ENCODE measurements at places on chromosomes 3 and 15. TPM values are rescaled to one million over a fixed set of nuclear protein-coding genes. Genes with fewer than 3 reads are reported as not detected.

GRCh38 chr3:154759966-154760365, 320.2 kb upstream of the MME start:
- H3K27ac ChIP-seq, result no peak overlapping the region
- no peaks in the 10 kb centered on the region for H3K4me1 ChIP-seq
- no peaks in the 10 kb centered on the region for H3K27me3 ChIP-seq
- H3K4me3 ChIP-seq, result no peak overlapping the region

DNA sequence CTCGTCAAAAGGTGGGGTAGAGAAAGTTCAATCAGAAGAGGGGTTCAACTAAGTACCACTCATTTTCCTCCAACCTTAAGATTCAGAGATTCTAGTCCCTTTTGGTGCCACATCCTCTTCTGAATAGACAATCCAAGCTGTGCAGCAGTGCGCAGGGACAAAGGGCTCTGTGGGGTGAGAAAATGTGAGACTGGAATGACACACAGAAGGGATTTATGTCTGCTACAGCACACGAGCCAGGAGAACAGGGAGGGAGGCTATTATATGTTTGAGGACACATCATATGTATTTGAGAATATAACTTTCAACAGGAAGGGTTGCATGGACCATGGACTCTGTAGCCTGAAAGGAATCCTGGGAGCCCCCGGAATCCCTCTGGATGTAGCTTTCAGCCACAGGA, 33.0 kb downstream of the LSM3 start:
- DNase-seq, result no peak
- no peaks in the 10 kb centered on the region for H3K36me3 ChIP-seq
- H3K27me3 ChIP-seq, result no peaks in the 10 kb centered on the region
- H3K27ac ChIP-seq, result no peak overlapping the region
- H3K4me1 ChIP-seq, result no peaks in the 10 kb centered on the region
- H3K4me3 ChIP-seq, result no peak overlapping the region

DNA sequence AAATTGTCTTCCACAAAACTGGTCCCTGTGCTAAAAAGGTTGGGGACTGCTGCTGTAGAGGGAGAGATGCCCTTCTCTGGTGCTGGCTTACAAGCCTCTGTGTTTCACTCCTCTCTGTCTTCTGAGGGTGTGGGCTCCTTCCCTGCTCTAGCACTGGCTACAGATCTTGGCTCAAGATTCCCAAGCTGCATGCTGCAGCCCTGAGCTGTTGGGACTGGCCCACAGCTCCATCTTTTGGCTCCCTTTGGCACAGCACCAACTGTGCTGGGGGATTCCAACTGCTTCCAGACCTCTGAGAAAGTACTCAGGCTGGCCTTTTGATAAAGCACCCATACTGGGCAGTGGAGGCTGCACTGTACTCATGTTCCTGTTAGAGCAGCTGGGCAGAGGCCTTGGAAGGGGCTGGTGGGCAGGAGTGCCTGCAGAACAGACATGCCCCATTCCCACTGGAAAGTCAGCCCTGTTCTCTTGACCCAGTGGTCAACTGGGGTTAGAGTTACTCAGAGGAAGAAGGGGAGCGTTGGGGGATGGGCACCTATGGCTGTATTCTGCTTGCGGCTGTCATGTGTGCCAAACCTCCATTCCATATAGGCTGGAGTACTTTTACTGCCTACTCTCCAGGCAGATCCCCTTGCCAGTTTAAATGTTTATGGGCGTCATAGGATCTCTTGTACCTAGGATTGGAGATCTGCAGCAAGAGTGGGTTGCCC, 55.7 kb downstream of the GALK2 start:
- no peak overlapping the region for H3K27ac ChIP-seq
- peaks cover 6% of the 10 kb centered on the region for H3K36me3 ChIP-seq
- H3K4me3 ChIP-seq, result no peak overlapping the region

DNA sequence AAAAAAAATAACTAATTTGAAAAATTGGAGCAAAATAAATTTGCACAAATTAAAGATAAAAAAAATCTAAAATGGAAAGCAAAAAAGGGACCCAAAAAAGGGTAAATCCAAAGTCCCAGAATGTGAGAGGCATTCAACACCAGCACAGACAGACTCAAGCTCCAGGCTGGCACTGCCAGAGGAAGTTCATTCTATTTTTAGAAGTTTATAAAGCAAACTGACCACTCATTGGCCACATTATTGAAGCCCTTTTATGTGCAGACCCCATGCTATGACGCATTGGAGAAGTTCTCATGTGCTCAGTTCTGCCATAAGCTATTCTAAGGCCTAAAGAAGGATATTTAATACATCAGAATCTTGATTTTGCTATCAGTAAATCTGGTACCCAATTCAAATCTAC, 17.6 kb upstream of the BOC start:
- H3K27me3 ChIP-seq, result no peaks in the 10 kb centered on the region
- H3K27ac ChIP-seq, result no peak overlapping the region
- H3K4me3 ChIP-seq, result no peak overlapping the region
- H3K4me1 ChIP-seq, result peaks cover 5% of the 10 kb centered on the region

GRCh38 chr15:56984681-56985481, 66.4 kb downstream of the TCF12 start:
- H3K4me1 ChIP-seq, result peaks cover 40% of the 10 kb centered on the region
- H3K4me3 ChIP-seq, result no peak overlapping the region
- H3K36me3 ChIP-seq, result no peaks in the 10 kb centered on the region
- H3K27ac ChIP-seq, result peak overlapping the region; percentile 56

DNA sequence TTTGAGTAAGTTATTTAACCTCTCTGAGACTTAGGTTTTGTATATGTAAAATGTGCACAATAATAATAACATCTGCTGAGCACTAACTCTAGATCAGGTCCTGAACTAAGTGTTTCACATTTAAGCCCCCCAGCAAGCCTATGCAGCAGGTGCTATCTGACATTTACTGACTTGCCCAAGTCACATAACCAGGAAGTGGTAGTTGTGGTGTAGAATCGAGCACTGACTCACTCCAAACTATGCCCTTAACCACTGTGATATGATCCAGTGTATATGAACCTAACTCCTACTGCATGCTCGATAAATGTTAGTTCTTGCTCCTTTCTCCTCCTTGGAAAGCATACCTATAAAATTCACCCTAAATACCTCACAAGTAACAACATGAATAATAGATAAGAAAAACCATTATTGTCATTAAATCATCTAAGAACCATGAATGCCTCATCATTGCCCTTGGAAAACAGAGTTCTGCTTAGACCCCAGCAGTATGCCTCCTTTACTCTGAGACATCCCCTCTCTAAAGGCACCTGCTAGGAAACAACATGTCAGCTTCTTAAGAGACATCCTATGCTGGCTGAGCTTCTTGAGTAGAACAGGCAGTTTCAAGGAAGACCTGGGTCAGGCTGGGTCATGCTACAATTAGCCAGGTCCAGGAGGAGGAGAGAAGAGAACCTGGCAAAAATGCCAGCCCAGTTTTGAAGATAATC, 3.0 kb upstream of the SHC4 start:
- no peak overlapping the region for H3K4me3 ChIP-seq
- no peaks in the 10 kb centered on the region for H3K27me3 ChIP-seq
- H3K27ac ChIP-seq, result no peak overlapping the region
- no peaks in the 10 kb centered on the region for H3K36me3 ChIP-seq
- peaks cover 27% of the 10 kb centered on the region for H3K4me1 ChIP-seq

DNA sequence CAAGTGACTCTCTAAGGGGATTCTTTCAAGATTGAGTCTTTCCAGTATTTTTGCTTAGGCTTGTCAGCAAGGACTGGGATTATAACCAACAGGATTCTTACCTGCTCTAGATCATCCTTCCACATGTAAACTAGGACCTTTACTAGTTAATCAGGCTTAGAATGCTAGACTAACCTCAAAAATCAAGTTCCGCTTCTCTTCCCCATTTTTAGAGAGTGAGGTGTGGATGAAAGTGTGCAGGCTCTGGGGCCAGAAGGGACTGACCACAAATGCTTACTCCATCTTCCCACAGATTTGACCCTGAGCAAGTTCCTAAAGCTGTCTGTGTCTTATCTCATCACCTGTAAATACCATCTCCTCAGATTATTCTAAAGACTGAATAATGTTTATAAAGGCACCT, 89.5 kb upstream of the IL12A start:
- DNase-seq, result no peak
- no peak overlapping the region for H3K4me3 ChIP-seq
- H3K27me3 ChIP-seq, result no peaks in the 10 kb centered on the region
- no peak overlapping the region for H3K27ac ChIP-seq
- H3K36me3 ChIP-seq, result peaks cover 47% of the 10 kb centered on the region

DNA sequence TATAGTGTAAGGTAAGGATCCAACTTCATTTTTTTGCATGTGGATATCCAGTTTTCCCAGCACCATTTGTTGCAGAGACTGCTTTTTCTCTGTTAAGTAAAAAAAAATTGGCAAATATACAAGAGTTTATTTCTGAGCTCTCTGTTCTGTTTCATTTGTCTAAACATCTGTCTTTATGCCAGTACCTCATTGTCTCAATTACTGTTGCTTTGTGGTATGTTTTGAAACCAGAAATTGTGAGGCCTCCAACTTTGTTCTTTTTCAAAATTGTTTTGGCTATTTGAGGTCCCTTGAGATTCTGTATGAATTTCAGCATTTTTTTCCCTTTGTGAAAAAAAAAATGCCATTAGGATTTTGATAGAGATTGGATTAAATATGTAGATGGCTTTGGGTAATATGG, 150.5 kb downstream of the MINAR1 start:
- peaks cover 4% of the 10 kb centered on the region for H3K27me3 ChIP-seq
- no peak for DNase-seq
- H3K27ac ChIP-seq, result no peak overlapping the region

CHRFAM7A gene
- polyA plus RNA-seq, result 2.6 TPM

CFAP161 gene
- polyA plus RNA-seq, result 0.95 TPM

PPARG gene
- 10.8 TPM for polyA plus RNA-seq

All from heart right ventricle (tissue), 16 donors.